ENCODE measurements at places on chromosomes 12 and 14. TPM values are rescaled to one million over a fixed set of nuclear protein-coding genes. Genes with fewer than 3 reads are reported as not detected.

The TBK1 gene
- 24.2 TPM for total RNA-seq

The POTEM gene
- total RNA-seq = not detected

The RNASE1 gene
- 223 TPM for total RNA-seq

GRCh38 chr14:88276923-88277596, 46.0 kb downstream of the KCNK10 start:
- H3K27ac ChIP-seq = no peak overlapping the region
- no peaks in the 10 kb centered on the region for H3K4me1 ChIP-seq
- peak; percentile 70 for DNase-seq
- H3K4me3 ChIP-seq = no peak overlapping the region
- H3K27me3 ChIP-seq = no peaks in the 10 kb centered on the region

GRCh38 chr14:49487238-49487637, 98.9 kb downstream of the RPS29 start:
- H3K4me3 ChIP-seq = no peak overlapping the region
- no peaks in the 10 kb centered on the region for H3K4me1 ChIP-seq
- no peak for DNase-seq
- no peak overlapping the region for H3K27ac ChIP-seq
- no peaks in the 10 kb centered on the region for H3K36me3 ChIP-seq
- no peaks in the 10 kb centered on the region for H3K27me3 ChIP-seq

- no peak overlapping the region for H3K4me3 ChIP-seq
- peaks cover 20% of the 10 kb centered on the region for H3K36me3 ChIP-seq
- H3K4me1 ChIP-seq = no peaks in the 10 kb centered on the region
- DNase-seq = no peak
- H3K27me3 ChIP-seq = no peaks in the 10 kb centered on the region
Observed at GRCh38 chr12:95286713-95287112, 69.1 kb downstream of the VEZT start.

- no peak overlapping the region for H3K27ac ChIP-seq
- no peak for DNase-seq
- no peak overlapping the region for H3K4me3 ChIP-seq
- H3K36me3 ChIP-seq = no peaks in the 10 kb centered on the region
Observed at GRCh38 chr14:59376686-59377085, 88.5 kb downstream of the GPR135 start.

DNA sequence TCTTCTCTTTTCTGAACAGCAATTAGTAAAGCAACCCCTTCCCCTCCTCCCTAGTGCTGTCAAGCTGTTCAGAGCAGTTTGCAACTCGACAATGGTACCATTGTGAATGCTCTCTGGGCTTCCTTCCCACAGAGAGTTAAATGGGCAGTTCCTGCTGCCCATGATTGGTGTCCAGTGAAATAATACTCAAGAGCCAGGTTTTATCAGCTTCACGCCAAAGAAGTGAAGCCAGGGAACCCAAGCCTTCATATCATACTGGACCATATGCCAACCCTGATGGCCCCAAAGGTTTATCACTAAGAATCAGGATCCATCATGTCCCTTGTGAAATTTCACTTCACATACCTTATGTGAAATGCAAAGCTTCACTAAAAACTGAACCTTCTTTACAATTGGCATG, 24.7 kb downstream of the INSM2 start:
- no peaks in the 10 kb centered on the region for H3K4me1 ChIP-seq
- H3K36me3 ChIP-seq = no peaks in the 10 kb centered on the region
- no peaks in the 10 kb centered on the region for H3K27me3 ChIP-seq
- peak overlapping the region; percentile 33 for H3K27ac ChIP-seq
- H3K4me3 ChIP-seq = no peak overlapping the region

DNA sequence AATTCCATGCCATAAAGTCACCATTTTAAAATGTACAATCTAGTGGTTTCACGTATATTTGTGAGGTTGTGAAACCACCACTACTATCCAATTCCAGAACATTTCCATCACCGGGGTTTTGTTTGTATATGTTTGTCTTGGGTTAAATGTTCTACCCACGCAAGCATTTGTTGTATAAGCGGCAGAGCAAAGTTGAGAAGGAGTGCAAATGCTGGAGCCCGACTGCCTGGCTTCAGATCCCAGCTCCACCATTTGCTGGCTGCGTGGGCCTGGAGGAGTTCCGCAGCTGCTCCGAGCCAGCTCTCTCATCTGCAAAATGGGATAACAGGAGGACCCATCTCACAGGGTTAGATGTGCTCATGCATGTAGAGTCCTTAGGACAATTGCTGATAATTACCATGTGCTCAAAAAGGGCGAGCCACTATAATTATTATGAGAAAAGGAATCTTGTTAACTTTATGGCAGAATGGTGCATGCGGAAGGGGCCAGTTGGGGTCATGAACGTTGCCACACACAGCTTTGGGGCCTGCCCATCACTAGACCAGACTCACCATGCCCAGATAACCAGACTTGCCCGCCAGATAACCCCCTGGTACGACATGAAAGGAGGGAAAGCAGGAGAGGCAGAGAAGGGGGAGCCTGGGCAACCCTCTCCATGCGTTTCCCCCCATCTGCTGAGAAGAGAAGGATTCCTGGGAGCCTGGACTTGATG, 6.4 kb downstream of the ACTN1 start:
- DNase-seq = no peak
- H3K4me1 ChIP-seq = peaks cover 37% of the 10 kb centered on the region
- peaks cover 11% of the 10 kb centered on the region for H3K36me3 ChIP-seq
- H3K27ac ChIP-seq = no peak overlapping the region

DNA sequence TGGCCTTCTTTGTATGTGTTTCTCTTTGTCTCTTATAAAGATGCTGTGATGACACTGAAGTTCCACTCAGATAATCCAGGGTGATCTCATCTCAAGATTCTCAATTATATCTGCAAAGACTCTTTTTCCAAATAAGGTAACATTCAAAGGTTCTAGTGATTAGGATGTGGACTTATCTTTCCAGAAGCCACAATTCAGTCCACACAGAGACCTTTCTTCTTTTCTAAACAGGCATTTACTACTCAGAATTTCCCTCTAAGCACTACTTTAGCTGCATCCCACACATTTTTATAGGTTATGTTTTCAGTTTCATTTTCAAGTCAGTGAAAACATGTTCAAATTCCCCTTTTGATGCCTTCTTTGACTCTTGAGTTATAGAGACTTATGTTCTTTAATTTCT, 9.0 kb upstream of the NKX2-1 start:
- no peak for DNase-seq
- H3K4me3 ChIP-seq = no peak overlapping the region
- peaks cover 66% of the 10 kb centered on the region for H3K27me3 ChIP-seq
- H3K4me1 ChIP-seq = peaks cover 11% of the 10 kb centered on the region
- no peaks in the 10 kb centered on the region for H3K36me3 ChIP-seq
- no peak overlapping the region for H3K27ac ChIP-seq

DNA sequence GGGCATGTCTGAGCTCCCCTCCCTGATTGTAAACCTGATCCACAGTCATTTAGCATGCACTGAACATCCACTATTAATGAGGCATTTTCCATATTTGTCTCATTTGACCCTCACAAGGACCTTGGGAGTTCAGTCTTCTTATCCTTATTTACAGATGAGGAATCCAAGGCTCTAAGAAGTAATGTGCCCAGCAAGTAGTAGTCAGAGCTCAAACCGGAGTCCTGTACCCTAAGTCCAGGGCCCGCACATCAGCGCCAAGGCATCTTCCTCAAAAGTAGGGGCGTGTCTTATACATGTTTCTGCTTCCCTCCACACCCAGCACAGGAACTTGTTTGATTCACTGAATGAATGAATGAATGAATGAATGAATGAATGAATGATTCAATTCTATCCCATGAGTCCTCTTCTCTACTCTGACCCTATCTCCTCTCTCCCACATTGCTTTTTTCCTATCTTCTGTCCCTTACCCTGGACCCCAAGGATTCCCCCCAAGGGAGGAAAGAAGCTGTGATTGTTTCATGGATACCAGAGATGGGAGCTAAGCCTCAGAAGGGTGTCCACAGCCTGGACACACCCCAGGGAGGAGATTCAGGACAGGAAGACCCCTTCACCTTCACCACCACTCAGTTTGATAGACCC, 21.8 kb upstream of the KRT8 start:
- H3K27me3 ChIP-seq = no peaks in the 10 kb centered on the region
- H3K4me3 ChIP-seq = no peak overlapping the region
- no peak overlapping the region for H3K27ac ChIP-seq
- no peak for DNase-seq
- no peaks in the 10 kb centered on the region for H3K36me3 ChIP-seq

DNA sequence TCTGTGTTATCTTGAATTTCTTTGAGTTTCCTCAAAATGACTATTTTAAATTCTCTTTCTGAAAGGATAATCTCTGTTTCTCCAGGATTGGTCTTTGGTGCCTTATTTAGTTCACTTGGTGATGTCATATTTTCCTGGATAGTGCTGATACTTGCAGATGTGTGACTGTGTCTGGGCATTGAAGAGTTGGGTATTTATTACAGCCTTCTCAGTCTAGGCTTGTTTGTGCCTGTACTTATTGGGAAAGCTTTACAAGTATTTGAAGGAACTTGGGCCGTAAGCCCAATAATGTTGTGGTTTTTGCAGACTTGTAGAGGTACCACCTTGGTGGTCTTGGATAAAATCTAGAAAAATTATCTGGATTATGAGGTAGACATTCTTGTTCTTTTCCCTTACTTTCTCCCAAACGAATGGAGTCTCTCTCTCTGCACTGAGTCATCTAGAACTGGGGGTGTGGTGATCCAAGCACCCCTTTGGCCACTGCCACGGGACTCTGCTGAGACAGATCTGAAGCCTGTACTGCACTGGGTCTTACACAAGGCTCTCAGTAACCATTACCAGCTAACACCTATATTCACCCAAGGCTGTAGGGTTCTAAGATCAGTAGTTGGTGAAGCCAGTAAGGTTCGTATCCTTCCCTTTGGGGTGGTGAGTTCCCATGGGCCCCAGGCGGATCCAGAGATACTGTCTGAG, 703.7 kb upstream of the MGAT4C start:
- no peaks in the 10 kb centered on the region for H3K27me3 ChIP-seq
- DNase-seq = no peak
- no peak overlapping the region for H3K27ac ChIP-seq
- H3K4me3 ChIP-seq = no peak overlapping the region

All from spinal cord (tissue), 10 donors.